ENCODE measurements at places on chromosomes 3 and 15. TPM values are rescaled to one million over a fixed set of nuclear protein-coding genes. Genes with fewer than 3 reads are reported as not detected.

DNA sequence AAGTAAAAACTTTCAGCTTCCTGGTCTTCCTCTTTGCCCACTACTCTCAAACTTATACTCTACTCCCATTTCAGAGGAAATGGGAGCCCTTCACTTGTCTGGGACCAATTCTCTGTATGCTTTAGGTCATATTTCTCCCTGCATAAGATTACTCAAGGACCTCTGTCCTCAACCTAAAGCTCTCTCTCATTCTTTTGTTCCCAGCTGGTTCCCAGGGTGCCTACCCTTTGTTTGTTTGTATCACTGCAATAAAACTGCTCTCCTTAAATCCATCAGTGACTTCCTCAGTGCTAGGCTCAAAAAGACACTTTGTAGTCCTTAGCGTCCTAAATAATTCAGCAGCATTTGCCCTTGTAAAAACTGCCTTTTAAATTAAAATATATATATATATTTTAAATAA is 2.9 kb downstream of the NGRN start:
- peak overlapping the region; percentile 99 for H3K4me3 ChIP-seq
- H3K27me3 ChIP-seq, result no peaks in the 10 kb centered on the region
- H3K36me3 ChIP-seq, result peaks cover 56% of the 10 kb centered on the region
- peak overlapping the region; percentile 10 for H3K27ac ChIP-seq
- peaks cover 52% of the 10 kb centered on the region for H3K4me1 ChIP-seq
- DNase-seq, result no peak

DNA sequence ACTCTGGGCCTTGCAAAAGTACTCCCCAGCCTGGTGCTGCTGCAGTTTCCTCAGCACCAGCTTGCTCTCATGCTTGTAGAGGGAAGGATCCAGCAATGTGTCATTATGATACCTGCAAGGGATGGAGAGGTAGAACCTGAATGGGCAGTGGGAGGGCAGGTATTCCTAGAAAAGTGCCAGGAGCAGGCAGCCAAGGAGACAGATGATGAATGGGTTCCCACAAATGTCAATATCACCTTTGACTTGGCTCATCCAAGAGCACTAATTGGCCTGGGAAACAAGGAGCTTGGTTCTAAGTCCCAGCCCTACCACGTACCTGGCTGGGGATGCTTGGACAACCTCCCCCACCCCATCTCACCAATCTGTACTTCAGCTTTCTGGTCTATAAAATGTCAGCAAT is 9.4 kb downstream of the CILP start:
- H3K36me3 ChIP-seq, result no peaks in the 10 kb centered on the region
- H3K27ac ChIP-seq, result no peak overlapping the region
- H3K4me3 ChIP-seq, result no peak overlapping the region
- H3K4me1 ChIP-seq, result no peaks in the 10 kb centered on the region
- H3K27me3 ChIP-seq, result peaks cover 24% of the 10 kb centered on the region

GRCh38 chr3:123380261-123380660 is 68.6 kb downstream of the ADCY5 start:
- peaks cover 18% of the 10 kb centered on the region for H3K4me1 ChIP-seq
- no peak for DNase-seq
- peaks cover 41% of the 10 kb centered on the region for H3K27me3 ChIP-seq
- no peak overlapping the region for H3K4me3 ChIP-seq

DNA sequence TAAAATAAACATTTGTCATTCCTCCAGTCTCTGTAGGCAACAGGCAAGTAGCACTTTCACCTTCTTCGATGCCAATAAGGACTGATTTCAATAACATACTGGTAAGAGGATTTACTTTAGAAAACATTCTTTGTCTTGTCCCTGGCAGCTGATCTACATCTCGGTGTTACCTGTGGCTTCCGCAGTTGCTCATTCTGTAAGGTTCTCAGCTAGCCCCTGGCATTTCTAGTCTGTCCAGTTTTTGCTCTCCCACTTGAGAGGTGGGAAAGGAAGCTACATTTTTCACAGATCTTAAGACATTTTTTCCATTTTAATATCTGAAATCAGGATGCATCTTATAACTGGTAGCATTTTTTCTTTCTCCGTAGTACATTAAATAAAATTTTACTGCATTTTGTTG is 19.7 kb upstream of the MAP6D1 start:
- peak overlapping the region; percentile 78 for H3K27ac ChIP-seq
- peaks cover 21% of the 10 kb centered on the region for H3K4me1 ChIP-seq
- H3K27me3 ChIP-seq, result no peaks in the 10 kb centered on the region
- peaks cover 27% of the 10 kb centered on the region for H3K36me3 ChIP-seq
- DNase-seq, result no peak
- H3K4me3 ChIP-seq, result peak overlapping the region; percentile 44

DNA sequence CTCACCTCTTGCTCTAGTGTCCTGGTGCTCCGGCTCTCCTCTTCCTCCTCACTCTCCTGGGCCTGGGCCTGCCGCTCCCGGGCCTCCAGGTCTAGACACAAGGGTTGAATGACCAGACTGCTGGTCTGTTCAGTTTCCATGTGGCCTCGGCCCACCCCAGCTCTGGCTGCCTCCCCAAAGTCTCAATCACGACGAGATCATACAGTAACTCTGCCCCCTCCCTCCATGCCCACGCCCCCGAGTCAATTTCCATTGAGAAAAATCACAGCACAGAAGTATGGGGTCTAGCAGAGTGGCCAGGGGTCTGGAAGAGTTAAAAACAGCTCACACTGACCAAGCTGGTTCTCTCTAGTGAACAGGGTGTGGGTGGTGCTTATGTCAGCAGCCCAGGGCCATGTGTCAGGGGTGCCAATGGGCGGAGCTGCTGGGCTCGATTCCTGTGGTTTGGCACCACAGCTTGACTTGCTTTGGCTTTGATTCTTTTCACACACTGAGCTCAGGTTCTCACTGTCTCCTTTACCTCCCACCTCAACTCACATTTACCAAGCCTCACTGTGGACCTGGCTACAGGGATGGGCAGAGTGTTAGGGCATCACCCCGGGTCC is 6.9 kb downstream of the C15orf62 start:
- H3K27ac ChIP-seq, result peak overlapping the region; percentile 82
- peaks cover 2% of the 10 kb centered on the region for H3K27me3 ChIP-seq
- peak; percentile 46 for DNase-seq
- no peak overlapping the region for H3K4me3 ChIP-seq

DNA sequence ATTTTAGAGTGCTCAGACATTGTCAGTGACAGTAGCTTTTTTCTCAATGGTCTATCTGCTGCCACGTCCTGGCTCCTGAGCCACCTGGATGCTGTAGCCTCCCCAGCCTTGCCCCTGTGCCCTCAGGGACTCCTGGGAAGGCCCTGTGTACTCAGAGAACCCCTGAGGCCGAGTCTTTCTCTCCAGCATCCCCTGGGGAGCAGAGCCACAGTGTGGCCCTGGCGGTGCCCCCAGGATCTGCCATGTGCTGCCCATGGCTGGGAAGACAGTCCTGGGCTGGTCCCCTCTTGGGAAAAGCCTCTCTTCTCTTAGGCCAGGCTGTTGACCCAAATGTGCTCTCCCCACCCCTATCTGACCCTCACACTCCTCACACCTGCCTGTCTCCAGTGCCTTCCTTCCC is 5.0 kb downstream of the MYD88 start:
- H3K4me3 ChIP-seq, result no peak overlapping the region
- peaks cover 20% of the 10 kb centered on the region for H3K36me3 ChIP-seq
- no peak overlapping the region for H3K27ac ChIP-seq
- no peak for DNase-seq
- peaks cover 7% of the 10 kb centered on the region for H3K27me3 ChIP-seq

- H3K4me3 ChIP-seq, result no peak overlapping the region
- no peak for DNase-seq
- no peaks in the 10 kb centered on the region for H3K27me3 ChIP-seq
- H3K4me1 ChIP-seq, result peaks cover 10% of the 10 kb centered on the region
Measured at GRCh38 chr15:39488516-39488915, 92.4 kb upstream of the THBS1 start.

DNA sequence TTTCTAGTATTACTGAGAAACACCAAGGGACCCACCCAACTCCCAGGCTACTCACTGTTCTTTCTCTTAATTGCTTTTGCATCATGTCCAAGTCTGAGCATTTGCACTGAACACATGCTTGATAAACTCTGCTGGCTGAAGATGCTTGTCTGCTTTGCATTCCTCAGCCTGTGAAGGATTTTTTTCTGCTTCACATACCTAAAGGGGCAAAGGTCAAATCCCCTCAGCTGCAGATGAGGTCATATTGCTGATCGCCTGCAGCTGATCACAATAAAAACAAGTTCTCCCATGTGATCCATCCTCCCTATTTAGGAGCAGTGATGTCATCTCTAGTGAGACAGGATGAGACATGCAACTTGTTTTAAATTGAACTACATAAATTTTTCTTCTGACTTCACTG is 84.6 kb upstream of the DCBLD2 start:
- H3K4me1 ChIP-seq, result peaks cover 58% of the 10 kb centered on the region
- H3K36me3 ChIP-seq, result no peaks in the 10 kb centered on the region
- H3K4me3 ChIP-seq, result peak overlapping the region; percentile 56
- DNase-seq, result peak; percentile 90

- no peaks in the 10 kb centered on the region for H3K36me3 ChIP-seq
- peaks cover 40% of the 10 kb centered on the region for H3K4me1 ChIP-seq
Measured at GRCh38 chr3:153210146-153210545, 48.1 kb downstream of the RAP2B start.

DNA sequence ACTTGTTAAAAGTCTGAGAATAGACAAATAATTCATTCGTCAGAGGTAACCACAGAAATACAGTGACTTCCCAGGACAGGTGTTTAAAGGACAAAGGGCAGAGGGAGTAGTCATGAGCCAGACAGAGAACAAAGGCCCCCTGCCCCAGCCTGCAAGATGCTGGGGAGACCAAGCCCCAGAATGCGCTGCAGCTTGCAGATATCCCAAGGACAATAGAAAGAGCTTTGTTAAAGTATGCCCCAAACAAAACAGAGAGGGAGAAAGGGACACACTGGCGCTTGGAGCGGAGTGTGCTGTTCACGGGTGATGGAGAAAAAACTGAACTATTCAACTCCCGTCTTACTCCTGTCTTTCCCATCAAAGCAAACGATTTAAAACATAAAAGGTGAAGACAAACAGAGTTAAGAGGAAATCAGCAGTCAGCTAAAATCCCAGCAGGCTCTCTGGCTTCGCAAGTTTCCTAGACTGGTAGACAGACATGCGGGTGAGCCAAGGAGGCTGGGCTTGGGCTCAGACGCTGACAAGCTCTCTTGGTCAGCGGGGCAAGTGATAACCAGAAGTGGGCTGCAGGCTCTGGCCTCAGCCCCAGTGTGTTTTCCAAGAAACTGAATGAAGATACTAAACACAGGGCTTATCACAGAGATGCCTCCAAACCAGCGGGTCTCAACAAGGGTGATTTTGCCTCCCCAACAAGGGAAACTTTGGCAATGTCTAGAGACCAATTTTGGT is 130.1 kb downstream of the UACA start:
- peaks cover 15% of the 10 kb centered on the region for H3K36me3 ChIP-seq
- no peak overlapping the region for H3K4me3 ChIP-seq
- H3K27me3 ChIP-seq, result peaks cover 6% of the 10 kb centered on the region
- peaks cover 12% of the 10 kb centered on the region for H3K4me1 ChIP-seq
- H3K27ac ChIP-seq, result no peak overlapping the region
- no peak for DNase-seq

- no peaks in the 10 kb centered on the region for H3K36me3 ChIP-seq
- H3K27me3 ChIP-seq, result no peaks in the 10 kb centered on the region
- no peaks in the 10 kb centered on the region for H3K4me1 ChIP-seq
Measured at GRCh38 chr3:85567071-85567676, 608.4 kb downstream of the CADM2 start.

- peak within 1 kb of the TSS; percentile 56 for H3K4me3 ChIP-seq
- H3K36me3 ChIP-seq, result no peaks in the 10 kb centered on the region
- peaks cover 46% of the 10 kb centered on the region for H3K4me1 ChIP-seq
- H3K27me3 ChIP-seq, result peaks cover 1% of the 10 kb centered on the region
- no peak for DNase-seq
- H3K27ac ChIP-seq, result peak within 1 kb of the TSS; percentile 46
Measured at GRCh38 chr3:172522871-172523818, at the start of gene TNFSF10. Gene TNFSF10, minus strand, starts transcription at chr3:172523430. Its CDS starts 46 bp downstream, at chr3:172523384.

DNA sequence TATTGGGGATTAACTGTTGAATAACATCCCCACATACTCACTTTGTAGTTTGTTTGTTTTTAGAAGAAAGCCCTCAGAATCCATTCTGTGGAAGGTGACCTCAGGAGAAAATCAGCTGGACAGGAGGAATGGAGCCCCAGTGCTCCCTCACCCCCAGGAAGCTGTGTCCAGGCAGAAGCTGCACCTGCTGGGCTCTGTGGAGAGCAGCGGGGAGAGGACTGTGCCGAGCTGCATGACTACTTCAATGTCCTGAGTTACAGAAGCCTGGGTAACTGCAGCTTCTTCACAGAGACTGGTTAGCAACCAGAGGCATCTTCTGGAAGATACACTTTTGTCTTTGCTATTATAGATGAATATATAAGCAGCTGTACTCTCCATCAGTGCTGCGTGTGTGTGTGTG is 14.0 kb downstream of the TIGIT start:
- DNase-seq, result no peak
- peaks cover 15% of the 10 kb centered on the region for H3K27me3 ChIP-seq
- no peak overlapping the region for H3K27ac ChIP-seq
- H3K4me1 ChIP-seq, result no peaks in the 10 kb centered on the region

GRCh38 chr3:150345021-150345538 is 63.0 kb upstream of the TSC22D2 start:
- H3K36me3 ChIP-seq, result no peaks in the 10 kb centered on the region
- H3K4me1 ChIP-seq, result peaks cover 78% of the 10 kb centered on the region

GRCh38 chr15:75431270-75431669 is 20.2 kb downstream of the SIN3A start:
- peaks cover 10% of the 10 kb centered on the region for H3K4me1 ChIP-seq
- H3K4me3 ChIP-seq, result no peak overlapping the region
- H3K27me3 ChIP-seq, result peaks cover 2% of the 10 kb centered on the region
- no peak for DNase-seq

- H3K4me3 ChIP-seq, result no peak overlapping the region
- DNase-seq, result no peak
- peaks cover 39% of the 10 kb centered on the region for H3K4me1 ChIP-seq
Measured at GRCh38 chr3:120399372-120399771, 50.2 kb upstream of the LRRC58 start.

DNA sequence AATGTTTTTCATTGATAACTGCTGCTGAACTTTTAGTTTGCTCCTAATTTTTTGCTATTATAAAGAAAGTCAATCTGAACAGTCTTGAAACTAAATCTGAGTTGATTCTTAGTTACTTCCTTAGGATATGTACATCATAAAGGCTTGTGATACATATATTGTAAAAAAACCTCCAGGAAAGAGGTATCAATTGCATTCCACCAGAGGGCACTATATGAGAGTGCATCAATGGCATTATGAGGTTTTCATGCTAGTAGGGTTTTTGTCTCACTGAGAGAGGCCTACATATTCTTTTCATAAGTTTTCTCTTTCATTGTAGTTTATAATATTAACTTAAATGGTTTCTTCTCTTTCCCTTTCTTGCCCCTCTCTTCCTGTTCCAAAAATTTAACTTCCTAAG is 46.9 kb downstream of the PIK3R4 start:
- peaks cover 27% of the 10 kb centered on the region for H3K36me3 ChIP-seq
- H3K4me3 ChIP-seq, result no peak overlapping the region
- no peak overlapping the region for H3K27ac ChIP-seq

- H3K4me3 ChIP-seq, result no peak overlapping the region
- H3K4me1 ChIP-seq, result no peaks in the 10 kb centered on the region
- peaks cover 2% of the 10 kb centered on the region for H3K27me3 ChIP-seq
Measured at GRCh38 chr3:77726517-77726916, 686.6 kb downstream of the ROBO2 start.

Gene PLA2G4F
- total RNA-seq, result not detected

Gene RASGRF1
- 0.31 TPM for total RNA-seq

Gene CHAC1
- 24.3 TPM for total RNA-seq

Gene C3orf22
- total RNA-seq, result not detected

Gene GOLGA6L7
- total RNA-seq, result not detected

Gene ACTRT3
- total RNA-seq, result 3.6 TPM

Gene PPP1R14D
- total RNA-seq, result not detected

Gene SOX14
- total RNA-seq, result not detected

Gene ADAMTSL3
- not detected for total RNA-seq

Gene PLCH1
- not detected for total RNA-seq

Gene NOX5
- 0.23 TPM for total RNA-seq

Gene MYL3
- 0.31 TPM for total RNA-seq

Measured in HFFc6 (cell line).